SW 1271 (cell line): ENCODE measurements at places on chromosomes 7 and 10.

- DNase-seq, result no peak
Measured at GRCh38 chr7:44283381-44284211, 41.8 kb downstream of the CAMK2B start.

- no peak for DNase-seq
Measured at GRCh38 chr7:35022725-35023124, 14.6 kb downstream of the DPY19L1 start.

DNA sequence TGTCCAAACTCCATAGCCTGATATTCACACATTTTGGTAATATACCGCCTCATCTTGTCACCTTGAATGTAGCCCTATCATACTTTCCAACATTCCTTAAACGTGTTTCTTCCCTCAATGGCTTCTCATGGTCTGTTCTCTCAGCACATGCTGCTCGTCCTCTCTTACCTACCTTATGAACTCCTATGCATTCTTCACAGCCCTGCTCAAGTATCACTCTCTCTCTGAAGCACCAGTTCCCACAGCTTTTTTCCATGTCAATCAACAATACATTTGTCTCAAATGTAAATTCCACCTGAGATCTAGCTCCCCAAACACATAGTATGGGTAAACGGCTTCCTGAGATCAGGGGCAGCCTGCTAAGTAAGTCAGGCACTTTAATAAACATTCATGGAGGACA is 85.2 kb upstream of the ZMIZ1 start:
- no peak for DNase-seq

DNA sequence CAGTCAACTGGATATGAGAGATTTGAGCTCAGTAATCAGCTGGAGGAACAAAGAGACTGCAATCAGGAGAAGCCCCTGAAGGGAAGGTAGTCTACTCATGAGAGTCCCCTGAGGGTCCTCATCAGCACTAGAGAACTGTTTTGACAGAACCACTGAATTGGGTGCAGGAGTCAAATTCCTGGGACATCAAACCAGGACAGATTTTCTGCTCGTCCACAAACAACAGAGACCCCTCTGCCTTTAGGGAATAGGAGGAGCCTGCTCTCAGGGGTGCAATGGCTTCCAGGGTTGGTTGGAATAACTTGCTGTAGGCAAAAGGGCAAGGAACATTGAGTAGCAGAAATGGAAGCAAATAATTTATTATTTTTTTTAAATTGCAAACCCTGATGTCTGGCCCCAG is 21.9 kb upstream of the NEUROD6 start:
- DNase-seq, result no peak
